Stimulated activated naive CD4-positive, alpha-beta T cell (primary cell): ENCODE measurements at places on chromosomes 4 and X.

GRCh38 chr4:31124008-31124585, 403.9 kb downstream of the PCDH7 start:
- DNase-seq: no peak

- DNase-seq: no peak
Observed at GRCh38 chrX:108736509-108737479, at the start of gene IRS4. IRS4 (minus strand) TSS chrX:108736563.

GRCh38 chr4:7311205-7311604, 118.9 kb downstream of the SORCS2 start:
- DNase-seq: no peak

DNA sequence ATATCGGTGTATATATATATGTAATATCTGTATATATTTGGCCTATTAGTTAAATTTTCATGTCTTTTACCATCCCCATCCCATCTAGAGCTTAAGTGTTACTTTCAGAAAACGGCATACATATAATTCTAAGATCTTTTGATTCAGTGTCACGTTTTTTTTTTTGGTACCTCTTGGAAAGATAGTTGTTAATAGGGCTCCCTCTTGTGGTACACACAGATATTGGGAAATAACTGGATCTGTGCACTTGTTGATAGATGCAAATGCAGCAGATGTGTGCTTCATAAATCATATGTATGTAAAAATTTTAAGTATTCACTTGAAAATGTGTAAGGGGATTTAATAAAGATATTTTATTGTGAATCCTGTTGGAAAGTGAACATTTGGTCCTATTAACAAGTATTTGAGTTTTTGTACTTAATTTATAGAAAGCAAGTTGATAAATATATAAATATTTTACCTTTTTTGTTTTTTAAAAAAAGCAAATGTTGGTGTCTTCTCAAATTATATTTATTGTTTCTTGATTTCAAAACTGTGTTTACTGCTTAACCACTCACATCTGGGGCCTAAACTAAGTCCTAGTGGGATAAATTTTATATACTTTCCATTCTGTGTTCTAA, 74.7 kb downstream of the PAQR3 start:
- DNase-seq: no peak
